ENCODE measurements at places on chromosomes 5 and 9.

GRCh38 chr5:58022055-58022454 is 437.8 kb downstream of the PLK2 start:
- DNase-seq, result no peak

- peak; percentile 18 for DNase-seq
Observed at GRCh38 chr5:11955331-11955730, 51.1 kb upstream of the CTNND2 start.

DNA sequence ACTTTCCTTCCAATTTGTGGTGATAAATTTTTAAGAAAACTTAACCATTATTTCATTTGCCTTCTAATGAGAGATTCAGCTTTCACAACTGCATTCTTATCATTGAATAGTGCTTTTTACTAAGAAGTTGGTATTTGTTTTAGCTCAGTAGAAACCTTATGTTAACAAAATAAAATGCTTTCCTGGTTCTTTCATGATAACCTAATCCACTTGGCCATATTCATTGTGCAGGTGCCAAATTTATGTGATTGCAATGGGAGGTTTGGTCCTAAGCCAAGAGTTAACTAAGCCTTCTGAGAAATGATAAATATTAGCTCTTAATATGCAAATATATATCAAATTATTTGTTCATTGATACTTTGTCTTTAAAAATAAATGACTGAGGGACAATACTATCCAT is 141.1 kb upstream of the TLE4 start:
- DNase-seq, result no peak

DNA sequence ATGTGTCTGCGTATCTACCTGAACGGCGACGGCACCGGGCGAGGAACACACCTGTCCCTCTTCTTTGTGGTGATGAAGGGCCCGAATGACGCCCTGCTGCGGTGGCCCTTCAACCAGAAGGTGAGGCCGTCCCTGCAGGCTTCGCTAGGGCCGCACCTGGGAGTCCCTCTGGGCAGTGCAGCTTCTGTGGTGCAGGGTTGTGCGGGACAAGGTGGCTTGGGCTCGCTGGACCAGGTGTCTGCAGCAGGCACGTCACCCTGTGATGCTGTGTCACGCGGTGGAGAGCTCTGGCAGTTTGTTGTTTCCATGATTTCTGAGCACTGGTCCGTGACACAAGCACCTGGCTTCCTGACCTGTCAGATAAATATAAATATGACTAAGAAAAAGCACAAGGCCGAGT is 20.7 kb downstream of the FBXW5 start:
- no peak for DNase-seq

DNA sequence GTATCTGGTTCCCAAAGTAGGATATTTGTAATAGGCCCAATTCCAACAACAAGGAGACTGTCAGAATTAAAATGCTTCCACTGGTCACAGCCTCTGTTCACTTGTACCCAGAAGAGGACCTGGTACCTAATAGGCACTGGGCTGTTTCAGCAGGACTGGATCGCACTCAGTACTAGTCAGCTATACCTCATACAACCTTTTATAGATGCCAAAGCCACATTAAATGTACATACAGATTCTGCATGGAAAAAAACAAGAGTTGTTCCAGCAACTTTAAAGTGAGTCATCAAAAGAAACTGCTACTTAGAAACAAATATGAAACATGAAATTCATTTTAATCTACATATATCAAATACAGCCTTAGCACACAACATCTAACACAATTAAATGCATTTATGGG is 87.5 kb downstream of the GPR21 start:
- DNase-seq, result no peak

DNA sequence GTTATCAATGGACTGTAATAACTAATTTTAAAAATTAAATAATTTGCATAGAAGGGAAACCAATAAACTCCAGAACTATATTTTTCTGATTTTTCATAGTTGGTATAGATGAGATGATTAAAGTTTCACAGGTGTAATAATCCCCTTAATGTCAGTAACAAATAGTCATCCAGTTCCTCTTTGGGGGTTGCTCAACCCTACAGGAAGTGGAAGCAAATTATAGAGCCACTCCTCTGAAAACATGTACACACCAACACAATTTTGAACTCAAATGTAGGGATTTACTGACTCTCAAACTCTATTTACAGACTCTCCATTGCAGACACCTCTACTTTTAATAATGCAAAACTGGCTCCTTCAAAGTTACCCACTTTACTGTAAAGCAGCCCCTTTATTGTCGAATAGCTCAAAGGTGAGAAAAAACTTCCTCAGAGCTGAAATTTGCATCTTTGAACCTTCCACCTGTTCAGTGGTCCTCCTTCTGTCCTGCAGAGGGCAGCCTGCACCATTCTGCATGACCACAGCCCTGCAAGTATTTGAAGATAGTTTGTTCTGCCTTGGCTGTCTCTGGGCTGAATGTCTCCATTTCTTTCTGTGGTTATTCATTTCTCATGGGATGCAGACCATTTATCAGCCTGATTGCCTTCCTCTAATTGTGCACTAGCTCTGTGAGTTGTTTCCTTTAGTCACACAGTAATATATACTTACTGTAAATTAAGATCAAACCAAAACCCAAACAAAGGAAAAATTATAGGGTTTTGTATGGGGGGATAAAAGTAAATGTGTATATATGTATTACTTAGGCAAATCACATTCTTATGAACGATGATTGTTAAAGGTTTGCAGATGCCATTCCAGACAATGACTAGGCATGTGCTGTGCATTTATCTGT is 383.2 kb upstream of the SGCD start:
- peak; percentile 78 for DNase-seq

DNA sequence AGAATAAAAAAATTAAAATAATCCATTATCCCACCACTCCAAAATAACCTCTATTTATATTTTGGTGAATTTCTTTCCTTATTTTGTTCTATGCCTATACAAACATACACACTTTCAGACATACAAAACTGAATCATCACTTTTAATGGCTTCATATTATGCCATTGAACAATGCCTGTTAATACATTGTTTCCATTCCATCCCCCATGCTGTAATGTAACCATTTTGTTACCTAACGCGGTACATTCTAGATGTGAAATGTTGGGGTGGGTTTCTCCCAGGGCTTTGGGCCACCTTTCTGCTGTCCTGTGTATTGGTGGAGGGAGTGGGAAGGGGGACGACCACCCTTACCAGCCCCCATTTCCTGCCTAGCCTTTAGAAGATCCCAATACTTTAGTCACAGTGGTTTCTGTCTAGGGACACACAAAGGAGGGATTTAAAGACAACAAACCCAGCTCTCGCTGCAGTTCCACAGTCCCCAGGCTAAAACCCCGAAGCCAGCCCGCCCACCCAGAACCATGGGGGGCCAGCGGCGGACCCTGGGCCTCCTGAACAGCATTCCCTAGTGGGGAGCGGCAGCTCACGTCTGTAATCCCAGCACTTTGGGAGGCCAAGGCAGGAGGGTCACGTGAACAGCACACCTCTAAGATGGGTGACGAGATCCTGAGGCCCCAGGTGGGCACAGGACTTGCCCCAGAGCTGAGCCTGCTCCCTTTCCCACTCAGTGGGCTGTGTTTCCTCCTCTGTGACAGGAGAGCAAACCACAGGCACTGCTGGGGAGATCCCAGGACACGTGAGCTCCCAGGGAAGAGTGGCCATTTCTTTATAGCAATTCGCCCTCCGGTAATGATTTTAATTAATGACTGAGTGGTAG is 56.9 kb upstream of the STXBP1 start:
- no peak for DNase-seq

DNA sequence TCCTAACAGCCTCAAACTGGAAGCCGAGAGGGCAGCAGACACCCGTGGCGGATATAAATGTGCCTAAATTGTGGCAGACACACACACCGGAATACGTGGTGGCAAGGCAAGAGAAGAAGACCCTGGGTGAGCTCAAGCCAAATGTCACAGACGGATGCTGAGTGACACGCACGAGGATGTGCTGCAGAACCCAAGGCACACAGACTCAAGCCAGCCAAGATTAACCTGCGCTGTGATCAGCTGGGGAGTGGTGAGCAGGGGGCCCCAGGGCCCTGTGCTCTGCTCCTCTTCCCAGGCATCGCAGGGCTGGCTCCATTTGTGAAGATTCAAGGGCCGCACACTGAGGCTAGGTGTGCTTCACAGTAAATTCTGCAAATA is 16.4 kb downstream of the SEMA4D start:
- no peak for DNase-seq

DNA sequence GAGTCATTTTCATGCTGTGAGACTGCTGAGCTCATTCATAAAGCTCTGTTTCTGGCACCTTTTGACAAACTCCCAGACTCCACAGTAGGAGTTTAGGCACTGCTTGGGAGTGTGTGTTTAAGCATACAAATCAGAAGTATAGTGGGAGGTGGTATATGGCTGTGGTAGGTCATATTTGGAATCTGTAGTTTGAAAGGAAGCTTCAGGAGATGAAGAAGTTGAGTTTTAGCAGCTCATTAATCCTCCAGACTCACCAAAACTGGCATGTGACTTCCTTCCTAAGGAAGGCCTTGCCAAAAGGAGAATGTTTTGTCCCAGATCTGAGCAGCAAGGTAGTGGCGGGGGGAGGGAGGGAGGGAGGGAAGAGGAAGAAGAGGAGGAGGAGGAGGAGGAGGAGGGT is 52.8 kb downstream of the SAXO1 start:
- peak; percentile 11 for DNase-seq

- peak; percentile 92 for DNase-seq
Observed at GRCh38 chr5:115377468-115378217, 81.2 kb upstream of the CCDC112 start.

DNA sequence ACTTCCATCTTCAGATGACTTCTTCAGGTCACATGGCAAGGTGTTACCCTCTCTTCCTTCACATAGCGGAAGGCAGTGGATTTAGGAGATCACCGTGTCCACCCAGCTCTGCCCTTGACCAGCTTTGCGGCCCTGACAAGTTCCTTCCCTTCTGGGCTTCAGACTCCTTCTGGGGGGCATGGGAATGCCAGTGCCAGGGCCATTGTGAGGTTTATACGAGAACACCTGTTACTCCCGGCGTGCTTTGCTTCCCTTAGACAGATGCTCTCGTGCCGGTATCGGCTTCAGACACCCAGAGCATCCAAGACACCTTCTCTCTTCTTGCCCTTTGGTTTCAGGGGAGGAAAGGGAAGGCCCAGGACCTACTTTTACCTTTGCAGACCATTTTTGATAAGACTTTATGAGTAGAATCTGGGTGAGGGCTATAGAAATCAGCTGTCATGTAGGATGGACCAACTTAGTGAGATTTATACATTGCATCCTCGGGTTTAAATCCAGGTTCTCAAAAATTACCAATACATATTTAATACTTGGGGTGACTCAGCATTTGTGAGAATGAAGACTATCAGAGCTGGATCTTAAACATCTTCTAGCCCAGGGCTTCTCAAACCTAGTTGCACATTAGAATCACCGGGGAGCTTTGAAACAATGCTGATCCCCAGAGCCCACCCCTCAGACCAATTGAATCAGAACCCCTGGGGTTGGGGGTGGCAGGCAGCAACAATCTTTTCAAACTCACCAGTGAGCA is 138.2 kb downstream of the MVB12B start:
- no peak for DNase-seq

DNA sequence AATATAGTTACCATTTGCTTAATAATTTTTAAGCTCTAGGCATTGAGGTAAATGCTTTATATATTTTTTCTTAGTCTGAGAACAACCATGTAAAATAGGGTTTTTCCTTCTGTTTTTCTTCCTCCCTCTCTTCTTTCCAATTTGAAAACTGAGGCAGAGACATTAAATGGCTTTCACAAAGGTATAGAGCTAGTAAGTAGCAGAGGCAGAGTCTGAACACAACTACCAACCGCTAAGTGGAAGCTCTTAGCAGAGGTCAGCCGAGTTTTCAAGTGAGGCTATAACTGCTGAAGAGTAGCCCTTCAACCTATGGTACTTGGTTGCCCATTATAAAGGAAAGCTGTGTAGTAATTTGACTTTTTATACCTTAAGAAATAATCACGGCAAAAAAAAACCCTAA is 187.1 kb downstream of the MEF2C start:
- no peak for DNase-seq

DNA sequence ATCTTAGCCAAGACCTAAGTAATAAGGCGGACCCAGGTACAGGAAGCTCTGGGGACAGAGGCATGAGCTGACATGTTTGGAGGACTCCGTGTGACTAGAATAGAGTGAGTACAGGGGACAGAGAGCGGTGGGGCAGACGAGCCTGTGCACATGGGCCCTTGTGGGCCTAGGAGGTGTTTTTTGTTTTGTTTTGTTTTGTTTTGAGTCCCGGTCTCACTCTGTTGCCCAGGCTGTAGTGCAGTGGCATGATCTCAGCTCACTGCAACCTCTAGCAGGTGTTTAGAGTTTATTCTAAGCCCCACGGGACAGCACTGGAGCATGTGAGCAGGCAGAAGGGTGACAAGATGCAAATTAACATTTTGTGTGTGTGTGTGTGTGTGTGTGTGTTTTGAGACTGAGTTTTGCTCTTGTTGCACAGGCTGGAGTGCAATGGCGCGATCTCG is 3.1 kb upstream of the EEIG1 start:
- no peak for DNase-seq

DNA sequence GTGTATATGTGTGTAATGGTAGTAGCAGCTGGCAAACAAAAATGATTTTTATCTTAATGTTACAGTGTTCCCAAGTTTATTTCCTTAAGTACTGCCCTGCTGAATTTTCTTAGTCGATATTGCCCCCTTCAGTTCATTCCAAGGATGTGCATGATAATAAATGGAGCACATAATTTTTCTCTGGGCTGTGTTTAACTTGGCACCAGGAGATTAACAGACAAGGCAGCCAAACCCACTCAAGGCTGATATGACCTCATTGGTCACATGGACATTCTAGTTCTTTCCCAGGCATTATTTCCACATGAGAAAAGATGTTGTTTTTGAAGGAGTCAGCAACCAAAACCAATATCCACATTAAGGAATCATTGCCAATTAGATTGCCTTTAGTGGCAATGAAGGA is 61.8 kb downstream of the COX7C start:
- DNase-seq, result peak; percentile 77

- DNase-seq, result no peak
Observed at GRCh38 chr5:16626696-16627264, 10.0 kb upstream of the RETREG1 start.

GRCh38 chr5:59798862-59799667 is 94.5 kb downstream of the PDE4D start:
- DNase-seq, result peak; percentile 33

DNA sequence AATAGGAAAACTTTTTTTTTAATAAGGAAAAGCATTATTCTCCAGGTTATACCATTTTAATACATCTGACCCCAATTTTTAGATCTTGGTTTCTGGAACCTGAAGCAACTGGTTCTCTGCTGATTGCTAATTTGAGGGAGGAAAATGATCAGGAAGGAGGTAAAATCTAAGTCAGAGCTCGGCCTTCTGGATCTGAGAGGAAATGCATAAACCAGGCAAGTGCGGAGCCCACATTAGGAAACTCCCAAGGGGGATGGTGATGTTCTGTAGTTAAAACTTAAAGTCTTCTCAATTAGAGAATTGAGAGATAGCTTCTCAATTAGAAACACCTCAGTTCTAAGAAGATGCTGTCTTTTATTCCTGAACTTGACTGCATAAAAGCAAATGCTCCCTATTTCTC is 113.5 kb downstream of the TSSK1B start:
- no peak for DNase-seq

GRCh38 chr9:123311250-123311752 is 42.9 kb upstream of the STRBP start:
- DNase-seq, result no peak
